Midbrain (tissue), 1 donor: ENCODE measurements at places on chromosomes 12 and 14.
A peak's percentile ranks its signal among the peaks of the same experiment; 100 is the strongest.

GRCh38 chr12:93358058-93358457 is 19.7 kb upstream of the NUDT4 start:
- no peak for DNase-seq

- no peak for DNase-seq
Observed at GRCh38 chr14:44168566-44168965, 338.5 kb downstream of the FSCB start.

DNA sequence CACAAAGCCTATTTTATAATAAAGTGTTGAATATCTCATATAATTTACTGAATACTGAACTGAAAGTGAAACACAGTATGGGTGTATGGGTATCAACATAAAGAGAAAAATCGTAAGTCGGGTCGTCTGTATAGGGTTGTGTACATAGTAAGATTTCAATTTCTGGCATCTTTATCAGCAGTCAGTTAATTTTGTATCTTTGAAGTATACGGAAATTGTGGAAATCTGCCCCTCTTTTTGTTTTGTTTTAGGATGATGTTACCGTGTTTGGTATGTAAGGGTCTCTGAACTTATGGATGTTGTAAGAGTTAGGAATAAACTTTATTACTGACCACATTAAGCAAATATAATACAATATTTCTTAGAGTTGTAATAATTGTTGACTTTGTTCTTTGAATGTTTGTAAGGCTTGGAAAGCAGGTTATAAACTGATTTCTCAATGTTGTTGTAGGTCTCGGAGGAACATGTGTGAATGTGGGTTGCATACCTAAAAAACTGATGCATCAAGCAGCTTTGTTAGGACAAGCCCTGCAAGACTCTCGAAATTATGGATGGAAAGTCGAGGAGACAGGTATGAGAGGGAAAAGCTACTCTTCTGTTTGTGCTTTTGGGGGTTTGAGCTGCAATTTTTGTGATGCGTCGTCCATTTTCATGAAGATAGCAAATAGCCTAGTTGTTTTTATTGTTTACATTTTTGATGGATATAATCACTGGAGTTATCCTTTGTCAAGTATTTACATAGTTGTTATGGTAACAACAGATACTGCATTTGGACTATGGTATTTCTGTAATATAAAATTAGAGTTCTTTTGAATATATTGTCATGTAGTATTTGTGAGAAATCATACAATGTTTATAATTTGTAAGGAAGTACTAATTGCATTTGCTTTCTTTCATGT is 12.0 kb downstream of the EID3 start:
- no peak for DNase-seq

DNA sequence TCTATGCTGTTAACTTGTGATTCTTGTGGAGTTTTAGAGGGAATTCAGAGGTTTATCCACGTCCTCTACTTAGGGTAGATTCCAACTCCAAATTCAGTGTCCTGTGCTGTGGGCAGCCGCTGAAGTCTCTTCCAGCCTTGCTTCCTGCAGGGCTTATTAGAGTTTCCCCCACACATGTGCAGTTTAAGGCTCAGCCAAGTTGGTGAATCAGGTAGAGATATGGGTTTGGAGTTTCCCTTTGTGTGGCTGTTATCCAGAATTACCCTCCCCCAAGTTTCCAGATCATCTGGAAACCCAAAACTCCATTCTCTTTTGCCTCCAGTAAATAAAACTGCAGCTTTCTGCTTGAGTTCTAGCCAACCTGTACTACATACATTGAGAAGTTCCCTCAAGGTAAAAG is 853.7 kb downstream of the GALC start:
- DNase-seq, result no peak

GRCh38 chr12:51661836-51662235 is 70.8 kb downstream of the SCN8A start:
- DNase-seq, result no peak

DNA sequence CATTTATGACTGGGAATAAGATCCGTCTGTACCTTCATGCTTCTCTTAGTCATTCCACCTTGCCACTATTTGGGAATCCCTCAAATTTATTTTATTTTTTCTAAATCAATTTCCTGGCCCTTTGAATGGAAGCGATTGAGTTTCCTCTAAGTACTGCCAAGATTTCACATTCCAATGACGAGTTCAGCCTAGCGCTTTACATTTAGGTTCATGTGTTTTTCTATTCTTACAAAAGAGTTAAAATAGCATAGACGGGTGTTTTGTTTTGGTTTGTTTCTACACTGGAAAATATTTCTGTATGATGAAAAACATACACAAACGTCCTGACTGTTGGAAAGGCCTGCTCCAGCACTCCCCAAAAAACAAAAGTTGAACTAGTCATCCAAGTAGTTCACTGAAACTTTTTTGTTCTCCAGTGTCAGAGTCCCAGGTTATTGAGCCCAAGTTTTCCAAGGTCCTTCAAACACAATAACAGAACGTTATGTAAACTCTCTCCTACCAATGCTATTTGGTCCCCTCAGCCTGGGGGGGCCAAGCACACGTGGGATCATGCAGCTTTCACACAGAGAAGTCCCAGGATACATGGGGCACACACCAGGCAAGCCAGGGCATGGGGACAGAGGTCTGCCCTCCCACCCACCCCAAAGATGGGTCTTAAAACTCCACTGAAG is 74.8 kb upstream of the FOXN3 start:
- no peak for DNase-seq

DNA sequence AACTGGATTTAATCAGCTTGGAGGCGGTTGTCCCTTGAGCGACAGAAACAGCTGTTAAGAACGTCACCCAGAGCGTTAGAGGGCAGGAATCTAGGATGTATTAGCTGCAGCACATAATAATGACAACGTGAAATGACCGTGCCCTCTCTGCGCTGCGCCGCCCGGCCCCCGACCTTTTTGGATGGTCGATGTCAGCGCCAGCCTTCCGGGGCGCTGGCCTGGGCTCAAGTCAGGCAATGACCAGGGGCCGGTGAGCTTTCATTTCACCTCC is 427 bp upstream of the TMEM120B start:
- DNase-seq, result peak; percentile 48
